Forelimb muscle (tissue), 1 donor: ENCODE measurements at places on chromosomes 3 and 15.

GRCh38 chr15:32909431-32909830, 191.6 kb downstream of the GREM1 start:
- DNase-seq, result no peak

GRCh38 chr3:61848885-61849284, 287.5 kb downstream of the PTPRG start:
- peak; percentile 74 for DNase-seq

DNA sequence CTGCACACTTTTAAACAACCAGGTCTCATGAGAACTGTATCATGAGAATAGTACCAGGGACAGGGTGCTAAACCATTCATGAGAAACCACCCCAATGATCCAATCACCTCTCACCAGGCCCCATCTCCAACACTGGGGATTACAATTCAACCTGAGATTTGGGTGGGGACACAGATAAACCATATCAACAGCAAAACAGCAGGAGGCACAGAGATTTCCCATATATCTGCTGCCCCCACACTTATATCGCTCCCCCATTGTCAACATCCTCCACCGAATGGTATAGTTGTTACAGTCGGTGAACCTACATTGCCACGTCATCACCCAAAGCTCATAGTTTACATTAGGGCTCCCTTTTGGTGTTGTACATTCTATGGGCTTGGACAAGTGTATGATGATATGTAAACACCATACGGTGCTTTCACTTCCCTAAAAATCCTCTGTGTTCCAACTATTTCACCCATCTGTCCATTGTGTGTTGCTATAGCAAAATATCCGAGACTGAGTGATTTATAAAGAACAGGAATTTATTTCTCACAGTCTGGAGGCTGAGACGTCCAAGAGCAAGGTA, 224.8 kb downstream of the FAM43A start:
- no peak for DNase-seq

DNA sequence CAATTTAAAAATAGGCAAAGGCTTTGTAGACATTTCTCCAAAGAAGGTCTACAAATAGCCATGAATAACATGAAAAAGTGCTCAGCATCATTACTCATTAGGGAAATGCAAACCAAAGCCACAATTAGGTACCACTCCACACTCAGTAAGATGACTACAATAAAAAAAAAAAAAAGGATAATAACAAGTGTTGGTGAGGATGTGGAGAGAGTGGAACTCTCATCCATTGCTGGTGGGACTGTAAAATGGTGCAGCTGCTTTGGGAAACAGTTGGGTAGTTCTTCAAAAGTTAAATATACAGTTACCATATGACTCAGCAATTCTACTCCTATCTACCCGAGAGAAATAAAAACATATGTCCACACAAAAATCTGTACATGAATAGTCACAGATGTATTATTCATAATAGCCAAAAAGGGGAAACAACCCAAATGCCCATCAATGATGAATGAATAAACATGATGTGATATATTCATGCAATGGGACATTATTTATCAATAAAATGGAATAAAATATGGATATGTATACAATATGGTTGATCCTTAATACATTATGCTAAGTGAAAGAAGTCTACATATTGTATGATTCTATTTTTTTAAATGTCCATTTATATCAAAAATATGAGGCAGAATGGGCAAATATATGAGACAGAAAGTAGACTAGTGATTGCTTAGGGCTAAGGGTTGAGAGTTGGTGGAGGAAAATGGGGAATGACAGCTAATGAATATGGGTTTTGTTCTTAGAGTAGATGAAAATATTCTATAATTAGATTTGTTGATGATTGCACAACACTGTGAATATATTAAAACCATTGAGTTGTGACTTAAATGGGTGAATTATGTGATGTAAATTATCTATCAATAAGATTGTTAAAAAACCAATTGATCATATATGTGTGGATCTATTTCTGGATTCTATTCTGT, 66.1 kb upstream of the SMAD3 start:
- no peak for DNase-seq

DNA sequence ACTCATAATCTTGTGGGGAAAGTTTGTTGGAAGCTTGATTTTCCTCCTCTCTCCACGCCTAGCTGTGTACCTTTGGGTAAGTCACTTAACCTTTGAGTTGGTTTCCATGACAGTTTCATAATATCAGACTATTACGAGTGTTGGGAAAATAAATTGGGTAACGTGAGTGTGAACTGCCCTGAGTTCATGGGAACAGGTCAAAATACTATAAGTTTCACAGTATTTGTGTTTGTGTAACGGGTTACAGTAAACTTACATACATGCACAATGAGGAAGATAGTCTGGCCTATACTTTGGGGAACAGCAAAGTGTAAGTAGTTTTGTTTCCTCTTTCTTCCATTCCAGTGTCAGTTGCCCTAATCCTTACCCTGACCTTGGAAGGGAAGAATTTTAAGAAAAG, 509.9 kb downstream of the MECOM start:
- DNase-seq, result no peak

DNA sequence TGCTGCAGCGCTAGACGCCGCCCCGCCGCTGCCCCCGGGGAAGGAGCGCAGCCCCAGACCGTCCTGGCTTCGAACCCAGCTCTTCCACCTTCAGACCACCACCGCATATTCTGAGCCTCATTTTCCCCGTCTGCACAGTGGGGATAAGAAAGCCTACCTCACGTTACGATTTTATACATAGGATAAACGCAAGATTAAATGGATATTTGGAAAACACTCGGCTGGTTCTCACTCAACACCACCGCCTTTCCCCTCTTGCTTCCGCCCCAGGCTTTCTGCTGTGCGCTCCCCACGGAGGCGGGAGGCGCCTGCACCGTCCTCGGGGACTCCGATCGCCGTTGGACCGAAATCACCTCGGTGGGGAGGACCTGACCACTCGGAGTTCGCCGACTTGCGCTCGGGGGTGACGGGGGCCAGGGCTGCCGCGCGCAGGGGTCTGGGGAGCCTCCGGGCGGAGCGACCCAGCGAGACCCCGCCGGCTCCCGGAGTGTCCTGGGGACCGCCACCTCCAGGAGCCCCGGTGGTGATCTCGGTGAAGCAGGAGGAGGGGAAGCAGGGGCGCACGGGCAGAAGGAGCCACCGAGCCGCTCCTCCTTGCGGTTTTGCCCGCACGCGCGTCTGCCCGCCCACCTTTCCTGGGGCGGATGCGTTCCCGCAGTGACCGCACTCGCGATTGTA, 4.0 kb downstream of the FBXL22 start:
- no peak for DNase-seq

DNA sequence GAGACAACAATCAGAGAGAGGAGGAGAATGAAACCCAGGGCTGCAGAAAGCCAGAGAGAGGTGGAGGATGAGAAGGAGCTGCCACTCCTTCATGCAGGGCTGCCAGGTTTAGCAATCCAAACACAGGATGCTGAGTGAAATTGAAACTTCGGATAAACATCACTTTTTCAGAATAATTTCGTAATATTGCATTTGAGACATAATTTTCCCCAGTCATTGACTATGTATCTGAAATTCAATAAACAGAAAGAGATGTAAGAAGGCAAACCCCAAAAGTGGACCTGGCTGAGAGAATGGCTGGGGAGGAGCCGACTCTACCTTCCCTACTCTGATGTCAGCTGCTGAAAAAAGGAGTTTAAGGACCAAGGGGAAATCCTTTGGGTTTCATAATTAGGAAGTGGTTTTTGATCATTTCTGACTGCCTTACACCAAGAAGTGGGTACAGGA, 33.8 kb downstream of the SLC9A9 start:
- DNase-seq, result no peak

- DNase-seq, result no peak
Observed at GRCh38 chr15:73265536-73266153, 103.1 kb downstream of the HCN4 start.

- peak; percentile 17 for DNase-seq
Observed at GRCh38 chr3:13452490-13453335, 27.4 kb upstream of the HDAC11 start.

DNA sequence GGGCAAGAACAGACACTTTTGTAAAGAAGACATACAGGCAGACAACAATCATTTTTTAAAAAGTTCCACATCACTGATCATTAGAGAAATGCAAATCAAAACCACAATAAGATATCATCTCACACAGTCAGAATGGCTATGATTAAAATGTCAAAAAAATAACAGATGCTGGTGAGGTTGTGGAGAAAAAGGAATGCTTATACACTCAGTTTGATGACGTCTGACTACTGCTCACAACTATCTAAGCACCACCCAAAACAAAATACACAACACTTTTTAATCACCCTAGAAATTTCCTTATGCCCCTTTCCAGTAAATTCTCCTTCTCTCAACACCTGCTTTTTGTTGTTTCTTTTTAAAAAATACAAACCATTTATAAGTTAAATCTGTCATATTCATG, 228.8 kb downstream of the ISL2 start:
- no peak for DNase-seq

- no peak for DNase-seq
Observed at GRCh38 chr3:18712713-18713576, 287.8 kb upstream of the SATB1 start.

- DNase-seq, result no peak
Observed at GRCh38 chr3:46646700-46647099, 34.4 kb downstream of the FAM240A start.

- no peak for DNase-seq
Observed at GRCh38 chr3:62843508-62843907, 31.7 kb downstream of the CADPS start.

DNA sequence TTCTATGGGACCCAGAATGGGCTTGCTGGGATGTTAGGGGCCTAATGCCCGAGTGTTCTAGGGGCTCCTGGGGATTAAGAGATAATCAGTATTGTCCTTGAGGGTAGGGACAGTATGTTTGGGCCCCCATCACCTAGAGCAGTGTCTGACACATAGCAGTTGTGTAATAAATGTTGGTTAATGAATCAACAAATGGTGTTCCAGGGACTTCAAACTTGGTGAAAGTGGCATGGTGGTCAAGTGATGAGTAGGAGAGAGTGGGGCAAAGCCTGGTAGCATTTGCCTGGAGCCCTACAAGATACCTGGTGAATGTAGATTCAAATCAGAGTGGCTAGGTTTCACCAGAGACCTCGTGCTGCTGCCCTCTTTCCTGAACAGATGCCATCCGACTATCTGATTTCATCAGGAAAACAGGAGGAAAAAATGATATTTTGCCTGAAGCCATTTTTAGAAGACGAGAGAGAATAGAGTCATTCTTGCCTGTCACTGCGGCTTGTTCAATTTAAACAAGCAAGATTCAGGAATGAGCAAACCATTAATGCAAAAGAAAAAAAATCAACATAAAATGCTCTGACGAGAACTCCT, 117.3 kb downstream of the RPL22L1 start:
- DNase-seq, result no peak

DNA sequence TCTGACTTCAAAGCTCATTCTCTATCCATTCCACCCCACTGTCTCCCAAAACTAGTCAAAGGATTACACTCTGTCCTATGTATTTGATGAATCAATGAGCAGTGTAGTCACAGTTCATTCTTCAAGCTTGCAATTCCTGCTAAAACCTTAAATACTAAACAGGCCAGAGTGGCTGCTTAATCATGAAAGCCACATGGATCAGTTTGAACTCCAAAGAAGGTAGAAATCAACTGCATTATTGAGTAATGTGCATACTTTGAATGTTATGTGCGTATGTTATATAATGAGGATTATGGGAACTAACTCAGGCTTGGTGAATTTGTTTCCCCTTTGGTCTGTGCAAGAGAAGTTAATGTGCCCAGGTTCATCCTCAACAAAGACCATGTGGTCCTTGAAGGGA, 45.4 kb downstream of the PRICKLE2 start:
- no peak for DNase-seq

- DNase-seq, result no peak
Observed at GRCh38 chr3:38049358-38050126, 10.5 kb downstream of the DLEC1 start.
